ENCODE measurements at places on chromosomes 16 and 17.

- H3K4me1 ChIP-seq = peaks cover 2% of the 10 kb centered on the region
- peaks cover 7% of the 10 kb centered on the region for H3K36me3 ChIP-seq
- no peak for DNase-seq
- H3K27ac ChIP-seq = no peak overlapping the region
- H3K27me3 ChIP-seq = no peaks in the 10 kb centered on the region
- no peak overlapping the region for H3K4me3 ChIP-seq
Observed at GRCh38 chr16:535446-536405, 8.2 kb downstream of the CAPN15 start.

DNA sequence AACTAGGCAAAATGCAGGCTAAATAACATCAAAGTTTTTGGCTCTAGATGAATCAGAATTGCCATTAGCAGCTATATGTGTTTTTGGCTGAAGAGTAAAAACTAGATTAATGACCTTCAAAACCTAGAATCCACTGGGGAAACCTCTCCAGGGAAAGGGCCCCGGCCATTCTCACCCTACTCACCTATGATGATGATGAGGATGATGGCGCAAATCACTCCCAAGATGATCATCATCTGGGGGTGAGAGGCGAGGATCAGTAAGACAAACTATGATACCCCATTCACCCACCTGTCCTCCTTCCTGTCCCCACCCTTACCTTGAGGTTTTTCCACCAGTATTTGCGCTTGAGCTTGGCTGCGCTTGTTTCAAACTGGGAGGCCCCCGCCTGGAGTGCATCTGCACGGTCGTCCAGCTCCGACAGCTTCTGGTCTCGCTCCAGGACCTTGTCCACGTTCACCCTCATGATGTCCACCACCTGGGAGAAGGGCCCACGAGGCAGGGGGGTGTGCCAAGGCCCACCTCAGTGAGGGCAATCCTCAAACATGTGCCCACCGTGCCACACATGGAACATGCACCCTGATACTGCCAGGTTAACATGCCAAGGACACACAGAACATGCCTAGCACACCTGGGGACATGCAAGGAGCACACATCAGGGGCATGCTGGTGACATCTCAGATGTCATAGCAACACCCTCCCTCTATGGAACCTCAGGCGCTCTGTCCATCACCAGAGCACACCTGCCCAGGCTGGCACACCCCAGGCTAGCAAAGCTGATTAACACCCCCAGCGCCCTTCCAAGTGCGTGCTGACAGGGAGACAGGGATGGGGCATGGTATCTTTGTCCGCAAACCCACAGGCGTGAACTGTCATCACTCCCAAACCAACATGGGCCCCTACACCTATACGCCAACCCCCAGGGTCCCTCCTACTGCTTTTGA is 1.2 kb downstream of the VAMP2 start:
- peaks cover 23% of the 10 kb centered on the region for H3K36me3 ChIP-seq
- no peaks in the 10 kb centered on the region for H3K27me3 ChIP-seq
- H3K27ac ChIP-seq = peak overlapping the region; percentile 93
- peaks cover 63% of the 10 kb centered on the region for H3K4me1 ChIP-seq
- H3K4me3 ChIP-seq = peak overlapping the region; percentile 85

- no peak for DNase-seq
- H3K4me3 ChIP-seq = no peak overlapping the region
- peaks cover 7% of the 10 kb centered on the region for H3K4me1 ChIP-seq
- H3K36me3 ChIP-seq = no peaks in the 10 kb centered on the region
Observed at GRCh38 chr16:23334457-23334853, 32.4 kb downstream of the SCNN1B start.

DNA sequence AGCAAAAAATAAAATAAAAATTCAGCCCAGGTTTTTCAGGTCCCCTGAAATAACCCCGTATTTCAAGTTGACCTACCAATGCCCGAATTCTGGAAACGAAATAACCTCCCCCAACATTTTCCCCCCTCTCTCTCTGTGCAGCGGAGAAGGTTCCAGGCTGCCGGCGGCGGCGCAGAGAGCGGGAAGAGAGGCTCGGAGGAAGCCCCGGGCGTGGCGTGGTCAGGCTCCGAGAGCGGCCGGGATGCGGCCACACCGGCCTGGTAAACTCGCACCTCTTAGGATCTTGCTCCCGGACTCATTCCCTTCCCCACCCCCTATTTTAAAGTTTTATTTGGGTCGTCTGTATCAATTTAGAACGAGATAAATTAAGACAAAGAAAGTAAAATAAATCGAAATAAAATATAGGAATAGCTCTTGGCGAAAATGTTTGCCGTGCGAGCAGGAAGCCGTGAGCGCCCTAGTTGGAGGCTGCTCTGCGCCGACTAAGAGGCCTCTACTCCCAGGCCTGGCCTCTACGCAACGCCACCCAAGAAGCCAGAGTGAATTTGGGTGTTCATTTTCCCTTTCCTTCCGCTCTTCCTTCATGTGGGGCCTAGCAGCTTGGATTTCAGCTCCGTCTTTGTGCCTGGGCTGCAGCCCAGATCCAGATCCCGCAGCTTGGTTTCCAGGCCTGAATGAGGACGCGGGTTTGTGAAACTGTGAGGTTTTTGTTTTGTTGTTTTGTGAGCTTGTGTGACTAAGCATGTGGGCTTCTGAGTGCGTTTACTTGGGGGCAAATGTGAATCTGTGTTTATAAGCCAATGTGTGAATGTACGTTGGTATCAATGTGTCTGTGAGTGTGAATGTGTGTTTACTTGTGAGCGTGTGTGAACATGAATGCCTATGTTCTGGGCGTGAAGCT is 1.5 kb upstream of the HOXB6 start:
- DNase-seq = no peak
- H3K27me3 ChIP-seq = peaks cover 79% of the 10 kb centered on the region
- no peak overlapping the region for H3K27ac ChIP-seq
- H3K36me3 ChIP-seq = no peaks in the 10 kb centered on the region
- H3K4me1 ChIP-seq = peaks cover 18% of the 10 kb centered on the region

- DNase-seq = no peak
- no peaks in the 10 kb centered on the region for H3K36me3 ChIP-seq
- H3K27ac ChIP-seq = no peak overlapping the region
- no peaks in the 10 kb centered on the region for H3K4me1 ChIP-seq
- H3K27me3 ChIP-seq = no peaks in the 10 kb centered on the region
- H3K4me3 ChIP-seq = no peak overlapping the region
Observed at GRCh38 chr16:35746281-35746962, 2287.0 kb downstream of the TP53TG3F start.

- H3K4me3 ChIP-seq = peak overlapping the region; percentile 79
- peaks cover 48% of the 10 kb centered on the region for H3K4me1 ChIP-seq
- no peaks in the 10 kb centered on the region for H3K36me3 ChIP-seq
- H3K27ac ChIP-seq = no peak overlapping the region
Observed at GRCh38 chr17:68455901-68456338, 1.4 kb downstream of the WIPI1 start.

DNA sequence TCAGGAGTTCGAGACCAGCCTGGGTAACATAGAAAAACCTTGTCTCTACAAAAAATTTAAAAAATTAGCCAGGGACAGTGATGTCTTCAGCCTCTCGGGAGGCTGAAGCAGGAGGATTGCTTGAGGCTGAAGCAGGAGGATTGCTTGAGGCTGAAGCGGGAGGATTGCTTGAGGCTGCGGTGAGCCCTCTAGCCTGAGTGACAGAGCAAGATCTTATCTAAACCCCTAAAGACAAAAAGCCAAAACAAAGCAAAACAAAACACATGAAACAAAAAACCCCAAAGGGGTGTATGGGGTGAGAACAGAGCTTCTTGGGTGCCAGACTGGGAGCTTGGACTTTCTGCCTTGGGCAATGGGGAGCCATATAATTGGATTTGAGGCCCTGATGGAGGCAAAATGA is 2.6 kb downstream of the SPNS3 start:
- peaks cover 34% of the 10 kb centered on the region for H3K4me1 ChIP-seq
- H3K27me3 ChIP-seq = no peaks in the 10 kb centered on the region
- peak overlapping the region; percentile 31 for H3K4me3 ChIP-seq
- H3K27ac ChIP-seq = no peak overlapping the region
- no peak for DNase-seq

- no peaks in the 10 kb centered on the region for H3K4me1 ChIP-seq
- no peak overlapping the region for H3K4me3 ChIP-seq
- H3K27ac ChIP-seq = no peak overlapping the region
- H3K27me3 ChIP-seq = peaks cover 13% of the 10 kb centered on the region
Observed at GRCh38 chr16:9199311-9199710, 107.9 kb downstream of the HAPSTR1 start.

DNA sequence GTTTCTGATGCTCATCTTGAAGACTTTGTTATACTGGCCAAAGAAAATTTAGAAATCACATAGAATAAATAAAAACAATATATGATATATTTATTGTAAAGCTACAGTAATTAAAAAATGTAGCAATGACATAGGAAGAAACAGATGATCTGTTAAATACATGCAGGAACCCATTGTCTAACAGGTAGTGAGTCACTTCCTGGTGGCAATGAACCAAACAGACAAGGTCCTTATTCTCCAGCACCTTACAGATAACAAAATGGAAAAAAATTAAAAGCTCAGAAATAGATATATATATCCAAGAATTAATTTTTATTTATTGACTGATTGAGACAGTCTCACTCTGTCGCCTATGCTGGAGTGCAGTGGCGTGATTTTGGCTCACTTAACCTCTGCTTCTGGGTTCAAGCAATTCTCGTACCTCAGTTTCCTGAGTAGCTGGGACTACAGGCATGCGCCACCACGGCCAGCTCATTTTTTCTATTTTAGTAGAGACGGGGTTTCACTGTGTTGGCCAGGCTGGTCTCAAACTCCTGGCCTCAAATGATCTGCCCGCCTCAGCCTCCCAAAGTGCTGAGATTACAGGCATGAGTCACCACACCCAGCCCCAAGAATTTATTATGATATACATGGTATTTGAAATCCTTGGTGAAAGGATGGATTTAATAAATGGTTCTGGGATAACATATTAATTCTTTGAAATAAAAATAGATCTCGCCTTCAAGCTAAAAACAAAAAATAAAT is 7.5 kb downstream of the NETO2 start:
- no peak for DNase-seq
- H3K36me3 ChIP-seq = no peaks in the 10 kb centered on the region
- H3K27me3 ChIP-seq = peaks cover 12% of the 10 kb centered on the region
- peaks cover 14% of the 10 kb centered on the region for H3K4me1 ChIP-seq
- no peak overlapping the region for H3K27ac ChIP-seq

GRCh38 chr17:81539571-81539900 is 11.4 kb downstream of the FSCN2 start:
- peaks cover 7% of the 10 kb centered on the region for H3K36me3 ChIP-seq
- no peak overlapping the region for H3K4me3 ChIP-seq
- no peak overlapping the region for H3K27ac ChIP-seq
- no peaks in the 10 kb centered on the region for H3K4me1 ChIP-seq

GRCh38 chr17:37729905-37730304 is 15.0 kb downstream of the HNF1B start:
- no peaks in the 10 kb centered on the region for H3K36me3 ChIP-seq
- no peak overlapping the region for H3K4me3 ChIP-seq
- H3K27me3 ChIP-seq = peaks cover 2% of the 10 kb centered on the region
- no peaks in the 10 kb centered on the region for H3K4me1 ChIP-seq
- no peak overlapping the region for H3K27ac ChIP-seq

- H3K27me3 ChIP-seq = peaks cover 18% of the 10 kb centered on the region
- no peak overlapping the region for H3K27ac ChIP-seq
- H3K4me3 ChIP-seq = no peak overlapping the region
Observed at GRCh38 chr17:77253611-77254051, 112.9 kb downstream of the SEC14L1 start.

Measured in activated naive CD8-positive, alpha-beta T cell treated with anti-CD3 and anti-CD28 coated beads, Interleukin-2, amount 50 U/mL, for 24 hours (primary cell).